ENCODE measurements at places on chromosomes 6 and 20. TPM values are rescaled to one million over a fixed set of nuclear protein-coding genes. Genes with fewer than 3 reads are reported as not detected.

The FANCE gene
- total RNA-seq = 17.5 TPM

The PRL gene
- not detected for total RNA-seq

The HLA-DOB gene
- total RNA-seq = 1.7 TPM

The UBE3D gene
- 5.2 TPM for total RNA-seq

The BLTP3A gene
- total RNA-seq = 6.5 TPM

DNA sequence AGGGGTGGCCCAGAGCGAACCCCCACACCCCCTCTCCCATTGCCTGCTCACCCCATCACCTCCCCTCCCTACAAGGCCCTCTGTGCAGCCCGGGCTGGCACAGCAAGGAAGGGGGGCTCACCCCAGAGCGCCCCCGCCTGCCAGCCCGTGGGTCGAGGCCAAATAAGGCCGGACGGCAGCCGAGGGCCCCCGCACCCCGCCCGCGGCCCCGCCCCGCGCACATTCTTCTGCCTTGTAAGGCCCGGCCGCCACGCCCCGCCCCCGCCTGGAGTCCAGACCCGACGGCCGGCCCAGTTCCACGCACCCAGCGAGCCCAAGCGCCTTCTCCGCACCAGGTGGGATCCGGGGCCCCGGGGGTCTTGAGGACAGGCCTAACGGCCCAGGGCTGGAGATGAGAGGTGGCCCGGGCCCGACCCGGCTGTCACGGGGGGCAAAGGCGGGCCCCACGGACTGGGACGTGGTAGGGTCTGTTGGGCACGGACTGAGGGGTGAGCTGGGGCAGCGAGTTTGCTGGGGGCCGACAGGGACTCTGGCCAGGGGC is at the start of gene MYL9:
Gene MYL9, plus strand, starts transcription at position 293 of the 541 bp plus-strand sequence. CDS start 3,366 bp downstream, outside the sequence.
- DNase-seq = peak; percentile 96

GRCh38 chr6:68652117-68652536 is 17.0 kb downstream of the ADGRB3 start:
- no peak for DNase-seq

DNA sequence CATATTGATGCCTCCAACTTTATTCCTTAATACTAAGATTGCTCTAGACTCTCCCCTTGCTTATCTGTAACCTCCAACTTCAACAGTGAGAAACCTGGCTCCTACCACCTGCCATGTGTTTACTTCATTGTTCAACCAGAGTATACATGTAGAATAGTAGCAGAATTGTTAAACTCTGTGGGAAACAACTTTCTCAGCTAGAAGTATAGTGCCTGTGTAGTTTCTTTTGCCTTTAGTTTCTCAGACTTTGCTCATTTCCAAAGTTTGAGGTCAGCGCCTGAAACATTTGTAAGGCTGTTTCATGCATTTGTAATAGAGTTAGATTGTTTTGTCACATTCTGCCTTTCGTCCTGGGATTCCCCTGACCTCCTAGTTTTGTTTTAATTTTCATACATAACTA is 34.9 kb upstream of the HECA start:
- DNase-seq = no peak

DNA sequence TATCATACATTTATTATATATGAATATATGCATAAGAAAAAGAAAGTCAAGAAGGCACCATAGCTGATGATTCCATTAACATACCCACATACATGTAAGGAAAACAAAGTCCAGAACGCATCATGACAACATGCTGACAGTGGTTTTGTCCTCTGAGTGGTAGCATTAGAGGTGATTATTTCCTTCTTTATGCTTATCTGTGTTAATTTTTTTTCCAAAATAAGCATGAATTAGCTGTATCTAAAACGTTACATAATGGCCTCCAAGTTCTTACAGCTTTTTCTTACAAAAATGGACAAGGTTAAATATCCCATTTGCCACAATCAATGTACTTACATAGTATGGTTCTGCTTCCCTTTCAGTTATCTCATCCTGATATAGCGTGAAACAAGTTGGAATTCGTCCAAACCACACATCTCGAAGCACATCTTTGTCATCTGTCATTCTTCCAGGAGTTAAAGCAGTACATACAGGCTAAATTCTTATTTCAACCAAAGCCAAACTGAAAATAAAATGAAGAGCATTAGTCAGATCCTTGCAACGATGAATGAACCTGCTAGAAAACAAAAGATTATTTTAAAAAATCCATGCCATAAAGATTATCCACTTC is 9.7 kb downstream of the ATG5 start:
- no peak for DNase-seq

- DNase-seq = no peak
Measured at GRCh38 chr6:130882370-130882769, 55.2 kb downstream of the SMLR1 start.

- DNase-seq = no peak
Measured at GRCh38 chr6:40912158-40912946, 126.7 kb downstream of the UNC5CL start.

DNA sequence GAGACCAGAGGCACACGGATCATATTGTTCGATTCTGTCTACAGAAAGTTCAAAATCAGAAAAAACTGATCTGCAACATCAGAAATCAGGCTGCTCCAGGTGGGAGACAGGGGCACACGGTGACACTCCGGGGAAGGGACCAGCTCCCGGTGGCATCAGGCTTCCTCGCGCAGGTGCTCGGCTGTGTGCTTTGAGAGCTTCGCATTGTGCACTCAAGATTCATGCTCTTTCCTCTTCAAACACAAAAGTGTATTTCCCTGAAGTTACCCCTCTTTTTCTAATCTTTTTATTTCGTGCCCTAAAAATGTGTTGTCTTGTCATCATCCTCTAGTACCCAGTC is 108.1 kb downstream of the DLL1 start:
- no peak for DNase-seq

DNA sequence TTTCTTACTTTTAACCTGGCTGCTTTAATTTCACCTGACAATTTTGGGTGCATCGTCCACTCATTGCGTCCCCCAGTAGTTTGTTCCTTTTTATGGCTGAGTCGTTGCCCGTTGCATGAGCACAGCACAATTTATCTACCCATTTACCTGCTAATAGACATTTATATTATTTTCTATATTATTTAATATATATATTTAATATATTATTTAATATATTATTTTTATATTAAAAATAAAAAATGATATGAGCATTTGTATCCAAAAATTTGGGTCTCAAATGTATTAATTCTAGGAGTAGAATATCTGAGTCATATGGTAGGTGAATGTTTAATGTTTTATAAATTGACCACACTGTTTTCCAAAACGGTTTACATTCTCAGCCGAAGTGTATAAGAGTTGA is 300.2 kb downstream of the THBS2 start:
- no peak for DNase-seq
